ENCODE measurements at places on chromosomes 6 and 20.

- DNase-seq: no peak
These were observed 979 bp upstream of the SOD2 start for GRCh38 chr6:159693894-159694545.

DNA sequence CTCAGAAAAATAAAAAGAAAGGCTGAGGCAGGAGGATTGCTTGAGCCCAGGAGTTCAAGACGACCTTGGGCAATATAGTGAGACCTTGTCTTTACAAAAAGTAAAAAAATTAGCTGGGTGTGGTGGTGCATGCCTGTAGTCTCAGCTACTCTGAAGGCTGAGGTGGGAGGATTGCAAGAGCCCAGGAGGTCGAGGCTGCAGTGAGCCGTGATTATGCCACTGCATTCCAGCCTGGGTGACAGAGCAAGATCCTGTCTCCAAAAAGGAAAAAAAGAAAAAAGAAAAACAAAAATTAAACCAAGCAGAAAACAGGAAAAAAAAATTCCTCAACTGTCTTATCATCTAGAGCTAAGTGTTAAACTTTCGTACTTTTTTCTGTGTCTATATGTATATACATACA, 12.4 kb upstream of the SRSF3 start:
- DNase-seq: no peak

DNA sequence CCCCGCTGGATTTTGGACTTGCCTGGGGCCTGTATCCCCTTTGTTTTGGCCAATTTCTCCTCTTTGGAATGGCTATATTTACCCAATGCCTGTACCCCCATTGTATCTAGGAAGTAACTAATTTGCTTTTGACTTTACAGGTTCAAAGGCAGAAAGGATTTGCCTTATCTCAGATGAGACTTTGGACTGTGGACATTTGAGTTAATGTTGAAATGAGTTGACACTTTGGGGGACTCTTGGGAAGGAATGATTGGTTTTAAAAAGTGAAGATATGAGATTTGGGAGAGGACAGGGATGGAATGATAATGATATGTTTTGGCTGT, 1220.3 kb upstream of the CITED2 start:
- no peak for DNase-seq

- DNase-seq: peak; percentile 78
These were observed 5.3 kb downstream of the OARD1 start for GRCh38 chr6:41066867-41067304.
